Stimulated activated CD4-positive, alpha-beta T cell treated with anti-CD3 and anti-CD28 coated beads, TNF-alpha, amount 100 ng/mL, for 1 hour (primary cell): ENCODE measurements at places on chromosomes 1 and 21.

- DNase-seq: no peak
Measured at GRCh38 chr1:156308078-156308477, 9.0 kb upstream of the VHLL start.

GRCh38 chr1:925561-926421 lies 2.1 kb downstream of the SAMD11 start:
- no peak for DNase-seq

GRCh38 chr21:39863111-39863510 lies 4.1 kb upstream of the PCP4 start:
- no peak for DNase-seq

DNA sequence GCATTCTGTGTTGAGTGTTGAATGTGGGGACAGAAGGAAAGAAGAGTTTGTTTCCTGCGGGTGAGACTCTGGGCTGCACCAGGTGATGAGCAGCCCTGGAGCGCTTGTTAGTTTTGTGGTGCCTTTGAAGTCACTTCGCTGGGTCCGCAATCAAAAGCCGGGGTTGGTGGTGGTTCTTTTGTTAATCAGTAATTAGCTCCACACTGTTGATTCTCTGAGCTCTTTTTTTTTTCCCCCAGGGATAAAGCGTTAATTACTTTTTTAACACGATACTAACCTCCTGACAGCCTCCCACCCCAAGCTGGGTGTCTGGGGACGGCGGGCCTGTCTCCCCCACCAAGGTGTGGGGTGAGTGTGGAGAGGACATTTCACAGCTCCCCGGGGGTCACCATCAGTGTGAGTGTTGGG lies 56.6 kb downstream of the AGPAT3 start:
- DNase-seq: no peak

GRCh38 chr1:64135462-64136223 lies 67.8 kb upstream of the UBE2U start:
- DNase-seq: no peak

GRCh38 chr1:29120947-29121485 lies 2.7 kb downstream of the TMEM200B start:
- DNase-seq: no peak

DNA sequence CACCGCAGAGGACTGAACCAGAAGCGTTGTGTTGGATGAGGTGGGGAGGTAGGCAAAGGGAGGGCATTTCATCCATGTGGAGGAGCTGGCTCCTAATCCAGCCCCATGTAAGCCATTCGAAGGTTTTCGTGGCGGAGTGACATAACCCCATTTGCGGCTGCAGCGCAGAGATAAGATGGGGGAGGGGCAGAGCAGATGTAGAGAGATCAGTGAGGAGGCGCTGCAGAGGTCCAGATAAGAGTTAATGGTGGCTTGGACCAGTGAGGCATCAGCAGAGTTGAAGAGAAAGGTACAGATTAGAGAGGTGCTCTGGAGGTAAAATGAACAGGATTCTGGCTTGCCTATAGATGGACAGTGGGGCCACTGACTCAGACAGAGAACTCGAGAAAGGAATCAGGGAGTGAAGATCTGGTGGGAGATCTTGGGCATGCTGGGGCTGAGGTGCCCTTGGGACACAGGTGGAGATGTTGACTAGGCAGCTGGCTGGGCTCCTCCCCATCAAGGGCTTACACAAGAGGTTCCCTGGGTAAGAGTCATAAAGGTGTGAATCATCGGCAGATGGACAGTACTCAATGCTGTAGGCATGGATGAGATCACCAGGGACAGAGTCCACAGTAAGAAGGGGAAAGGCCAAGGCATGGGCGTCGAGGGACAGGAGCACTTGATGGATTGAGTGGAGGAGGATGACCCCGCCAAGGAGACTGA lies 7.8 kb upstream of the PTPRF start:
- no peak for DNase-seq

- DNase-seq: no peak
Measured at GRCh38 chr1:193516755-193517388, 330.5 kb upstream of the B3GALT2 start.

DNA sequence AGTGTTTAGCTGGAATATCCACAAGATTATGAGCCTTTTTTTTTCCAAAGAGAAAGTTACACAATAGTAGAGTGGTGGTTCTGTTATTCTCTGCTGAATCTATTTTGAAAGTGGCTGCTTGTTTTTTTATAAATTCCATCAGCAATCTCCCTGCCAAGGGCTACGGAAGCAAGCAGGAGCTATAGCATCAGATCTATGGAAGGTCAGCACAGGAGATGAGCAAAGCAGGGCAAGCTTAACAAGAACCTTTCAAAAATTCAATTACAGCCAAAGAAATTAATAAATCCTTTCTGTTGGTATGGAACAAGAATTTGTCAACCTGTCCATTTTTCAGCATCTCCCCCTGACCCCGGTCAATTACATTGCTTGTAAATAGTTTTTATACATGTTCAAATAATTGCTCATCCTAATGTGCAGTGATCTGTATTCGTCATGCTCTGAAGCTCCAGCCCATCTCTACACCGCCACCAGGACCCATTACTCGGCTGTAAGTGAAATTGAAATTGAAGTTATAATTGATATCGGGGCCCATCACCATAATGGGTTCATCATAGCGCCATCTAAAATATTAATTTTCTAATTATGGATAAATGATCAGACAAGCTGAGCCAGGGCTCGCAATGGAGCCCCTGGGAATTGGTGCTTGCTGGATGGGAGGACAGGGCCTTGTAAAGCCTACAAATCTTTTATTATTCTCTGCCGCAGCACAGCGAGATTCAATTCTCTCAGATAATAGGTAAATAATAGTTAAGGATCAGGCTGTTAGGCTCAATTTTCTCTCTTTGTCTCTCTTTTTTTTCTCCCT lies 215.1 kb downstream of the ATG4C start:
- DNase-seq: no peak

DNA sequence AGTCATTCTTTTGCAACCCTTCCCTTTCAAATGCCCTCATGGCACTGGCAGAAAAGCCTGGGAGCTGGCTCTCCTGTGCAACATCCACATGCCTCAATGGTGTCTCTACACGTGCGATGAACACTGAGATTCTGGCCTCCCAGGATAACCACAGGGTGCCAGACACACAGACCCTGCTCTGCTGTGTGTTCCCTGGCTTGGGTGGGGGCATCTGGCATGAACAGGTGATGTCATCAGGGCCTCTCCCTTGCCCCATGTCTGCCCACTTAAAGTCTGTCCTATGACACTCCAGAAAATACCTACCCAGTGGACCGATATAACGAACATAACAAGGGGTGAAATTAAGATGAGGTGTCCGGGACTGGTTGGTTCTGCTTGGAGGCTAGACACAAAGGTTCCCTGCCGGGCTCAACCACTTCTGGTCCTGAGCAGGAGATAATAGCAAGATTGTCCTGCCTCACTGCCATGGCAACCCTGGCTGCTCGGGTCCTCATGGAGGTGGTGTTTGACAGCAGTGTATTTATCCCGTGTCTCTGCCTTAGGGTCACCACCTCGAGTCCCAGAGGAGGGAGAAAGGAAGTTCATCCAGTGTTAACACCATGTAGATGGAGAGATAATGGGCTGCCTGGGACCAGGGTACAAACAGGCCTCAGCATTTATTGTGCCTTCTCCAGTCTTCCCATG lies 19.3 kb downstream of the INSRR start:
- no peak for DNase-seq

DNA sequence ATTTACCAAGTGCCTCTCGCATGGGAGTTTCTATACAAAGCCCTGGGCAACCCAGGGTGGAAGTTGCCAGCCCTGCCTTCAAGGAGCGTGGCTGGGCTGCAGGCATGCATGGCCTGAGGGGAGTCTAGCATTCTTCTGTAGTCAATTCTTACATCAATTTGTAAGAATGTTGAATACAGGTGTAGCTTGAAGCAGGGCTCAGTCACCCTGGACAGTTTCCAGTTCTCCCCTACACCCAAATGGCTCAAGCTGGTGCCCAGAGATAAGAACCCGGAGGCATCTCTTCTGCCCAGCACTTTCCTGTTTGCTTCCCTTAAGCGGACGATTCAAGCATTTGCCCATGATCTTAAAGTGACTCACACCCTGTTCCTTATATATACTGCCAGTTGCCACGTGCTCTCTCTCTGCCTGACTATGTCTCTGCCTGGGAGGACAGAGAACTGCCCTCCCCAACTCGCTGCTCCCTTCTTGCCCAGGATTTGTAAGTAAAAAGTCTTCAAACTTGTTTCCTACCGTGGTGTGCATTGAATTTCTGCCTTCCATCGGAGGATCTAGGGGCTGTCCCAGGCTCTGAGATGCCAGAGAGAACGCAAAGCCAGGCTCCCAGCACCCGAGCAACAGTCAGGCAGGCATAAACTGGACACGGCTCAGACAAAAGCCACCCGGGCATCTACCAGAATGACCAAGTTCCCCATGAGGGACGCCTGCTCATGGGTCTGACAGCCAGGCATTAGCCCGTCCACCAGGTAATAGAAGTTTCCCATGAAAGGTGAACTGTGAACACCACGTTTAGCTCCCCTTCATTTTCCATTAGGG lies 50.9 kb upstream of the AJAP1 start:
- DNase-seq: no peak

GRCh38 chr1:38778521-38778920 lies 81.1 kb downstream of the RRAGC start:
- no peak for DNase-seq

DNA sequence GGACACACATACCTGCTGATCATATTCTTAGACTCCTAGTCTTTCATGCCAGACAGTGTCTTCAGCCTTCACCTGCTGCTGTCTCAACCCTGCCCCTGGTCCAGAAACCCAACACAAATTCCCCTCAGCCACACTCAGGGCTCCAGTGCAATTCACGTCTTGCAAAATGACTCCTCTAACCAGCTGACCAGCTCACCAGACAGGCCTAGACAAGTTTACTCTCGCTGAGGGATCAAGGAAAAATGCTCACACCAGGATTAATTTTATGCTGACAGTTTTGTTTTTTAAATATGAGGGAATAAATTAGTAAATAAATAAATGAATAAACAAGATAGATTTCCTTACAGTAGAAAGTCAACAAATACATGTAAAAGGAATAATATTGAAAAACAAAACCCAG lies 28.5 kb downstream of the CCDC185 start:
- no peak for DNase-seq

DNA sequence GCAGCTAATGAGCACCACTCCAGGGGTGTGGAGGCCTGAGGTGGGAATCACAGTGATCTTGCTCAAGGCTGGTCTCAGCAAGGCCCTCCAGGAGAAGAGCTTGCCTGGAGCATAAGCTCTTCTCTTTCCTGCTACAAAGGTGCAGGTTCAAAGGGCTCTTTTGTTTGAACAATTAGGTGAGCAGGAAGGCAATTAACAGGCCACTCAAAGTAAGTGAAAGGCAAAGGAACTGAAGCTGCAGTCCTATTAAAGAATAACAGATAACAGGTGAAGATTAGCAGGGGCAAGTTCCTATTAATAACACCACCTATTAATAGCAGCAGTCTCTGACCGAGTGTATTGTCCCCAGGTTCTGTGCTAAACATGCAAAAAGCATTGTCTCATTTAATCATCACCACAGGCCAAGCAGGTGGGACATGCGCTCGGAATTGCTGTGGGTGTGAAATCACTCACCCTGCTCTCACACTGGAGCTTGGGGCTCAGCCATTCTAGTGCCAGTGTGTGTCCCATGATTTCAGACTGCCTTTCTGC lies 113.8 kb downstream of the RHOU start:
- no peak for DNase-seq

DNA sequence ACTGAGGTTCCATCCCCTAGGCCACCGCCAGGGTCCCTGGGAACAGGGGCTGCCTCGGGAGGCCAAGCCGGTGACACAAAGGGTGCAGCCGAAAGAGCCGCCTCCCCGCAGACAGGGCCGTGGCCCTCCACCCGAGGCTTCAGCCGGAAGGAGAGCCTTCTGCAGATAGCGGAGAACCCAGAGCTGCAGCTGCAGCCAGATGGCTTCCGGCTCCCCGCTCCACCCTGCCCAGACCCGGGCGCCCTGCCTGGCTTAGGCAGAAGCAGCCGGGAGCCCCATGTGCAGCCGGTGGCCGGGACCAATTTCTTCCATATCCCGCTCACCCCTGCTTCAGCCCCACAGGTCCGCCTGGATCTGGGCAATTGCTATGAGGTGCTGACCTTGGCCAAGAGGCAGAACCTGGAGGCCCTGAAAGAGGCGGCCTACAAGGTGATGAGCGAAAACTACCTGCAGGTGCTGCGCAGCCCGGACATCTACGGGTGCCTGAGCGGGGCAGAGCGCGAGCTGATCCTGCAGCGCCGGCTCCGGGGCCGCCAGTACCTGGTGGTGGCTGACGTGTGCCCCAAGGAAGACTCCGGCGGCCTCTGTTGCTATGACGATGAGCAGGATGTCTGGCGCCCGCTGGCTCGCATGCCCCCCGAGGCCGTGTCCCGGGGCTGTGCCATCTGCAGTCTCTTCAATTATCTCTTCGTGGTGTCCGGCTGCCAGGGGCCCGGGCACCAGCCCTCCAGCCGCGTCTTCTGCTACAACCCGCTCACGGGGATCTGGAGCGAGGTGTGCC lies 1.4 kb downstream of the KLHDC7A start:
- no peak for DNase-seq

DNA sequence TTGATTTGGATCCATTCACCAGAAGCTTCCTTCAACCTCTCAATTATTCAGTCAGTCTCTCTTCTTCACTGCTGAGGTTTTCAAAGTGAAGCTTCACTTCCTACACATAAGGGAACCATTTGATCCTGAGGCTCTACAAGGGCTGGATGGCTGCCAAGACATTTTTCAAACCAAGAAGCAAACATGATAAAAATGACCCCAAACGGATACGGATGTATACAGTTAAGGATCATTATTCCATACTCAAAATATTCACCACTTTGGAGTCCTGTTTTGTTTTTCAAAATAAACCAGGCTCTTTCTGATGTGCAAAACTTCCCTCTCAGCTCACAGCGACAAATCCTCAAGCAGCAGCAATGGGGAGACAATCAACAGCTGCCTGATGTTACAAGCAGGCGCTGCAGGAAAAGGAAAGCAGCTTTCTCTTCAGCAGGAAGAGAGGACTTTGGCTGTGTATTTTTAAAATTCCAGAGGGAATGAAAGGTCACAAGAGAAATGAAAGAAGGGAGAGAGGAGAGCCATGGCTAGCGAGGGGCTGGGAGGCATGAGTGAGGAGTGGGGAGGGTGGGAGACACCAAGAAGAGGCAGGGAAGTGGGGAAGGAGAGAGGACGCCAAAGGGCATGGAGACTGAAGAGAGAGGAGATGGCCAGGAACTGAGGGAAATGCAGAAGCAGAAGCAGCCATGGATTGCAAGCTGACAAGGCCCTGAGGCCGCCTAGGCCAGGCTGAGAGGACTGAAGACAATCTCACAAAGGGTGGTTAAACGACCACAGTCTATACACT lies 145.4 kb downstream of the SLC45A1 start:
- DNase-seq: no peak
